ENCODE measurements at places on chromosomes 12 and 14.
A peak's percentile ranks its signal among the peaks of the same experiment; 100 is the strongest.

DNA sequence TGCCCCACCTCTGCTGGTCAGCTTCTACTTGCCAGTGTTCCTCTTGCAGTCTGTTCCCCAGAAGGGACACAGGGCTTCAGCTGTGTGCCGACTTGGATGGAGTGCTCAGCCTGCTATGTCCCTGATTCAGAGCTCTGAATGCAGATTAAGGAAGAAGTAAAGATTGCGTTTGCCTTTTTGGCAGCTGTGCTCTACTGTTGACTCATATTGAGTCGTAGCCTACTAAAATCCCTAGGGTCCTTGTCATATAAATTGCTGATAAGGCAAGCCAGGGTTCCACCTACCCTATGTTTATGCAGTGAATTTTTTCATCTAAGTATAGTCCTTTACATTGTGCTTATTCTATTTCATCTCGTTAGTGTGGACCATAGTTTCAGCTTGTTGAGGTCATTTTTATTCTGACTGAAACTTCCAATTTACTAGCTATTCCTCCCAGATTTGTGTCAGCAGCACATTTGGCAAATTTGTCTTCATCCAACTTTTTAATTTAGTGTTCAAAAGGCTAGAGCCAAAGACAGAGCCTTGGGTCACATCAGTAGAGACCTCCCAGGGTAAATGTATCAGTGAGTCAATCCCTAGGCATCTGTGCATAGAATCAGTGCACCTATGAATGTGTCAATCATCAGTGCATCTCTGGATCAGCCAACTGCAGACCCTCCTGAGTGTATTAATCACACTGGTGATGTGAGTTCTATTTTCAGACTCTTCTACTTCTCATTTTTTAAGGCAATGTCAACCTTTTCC lies 31.9 kb downstream of the CACNA1C start:
- DNase-seq, result peak; percentile 49

GRCh38 chr12:15831315-15831978 lies 42.3 kb upstream of the EPS8 start:
- DNase-seq, result no peak

GRCh38 chr12:41980390-41980789 lies 164.3 kb downstream of the GXYLT1 start:
- DNase-seq, result no peak

DNA sequence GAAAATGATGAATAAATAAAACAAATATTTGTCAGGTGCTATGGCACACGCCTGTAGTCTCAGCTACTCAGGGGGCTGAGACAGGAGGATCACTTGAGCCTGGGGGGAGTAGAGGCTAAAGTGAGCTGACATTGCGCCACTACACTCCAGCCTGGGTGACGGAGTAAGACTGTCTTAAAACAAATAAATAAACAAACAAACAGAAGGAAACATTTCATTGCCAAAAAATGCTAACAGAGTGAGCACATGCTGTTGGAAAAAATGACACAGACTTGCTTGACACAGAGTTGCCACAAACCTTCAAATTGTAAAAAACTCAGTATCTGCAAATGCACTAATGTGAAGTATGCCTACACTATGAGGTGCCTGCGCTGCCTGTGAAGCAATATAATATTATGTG lies 50.8 kb upstream of the AP4S1 start:
- DNase-seq, result no peak

DNA sequence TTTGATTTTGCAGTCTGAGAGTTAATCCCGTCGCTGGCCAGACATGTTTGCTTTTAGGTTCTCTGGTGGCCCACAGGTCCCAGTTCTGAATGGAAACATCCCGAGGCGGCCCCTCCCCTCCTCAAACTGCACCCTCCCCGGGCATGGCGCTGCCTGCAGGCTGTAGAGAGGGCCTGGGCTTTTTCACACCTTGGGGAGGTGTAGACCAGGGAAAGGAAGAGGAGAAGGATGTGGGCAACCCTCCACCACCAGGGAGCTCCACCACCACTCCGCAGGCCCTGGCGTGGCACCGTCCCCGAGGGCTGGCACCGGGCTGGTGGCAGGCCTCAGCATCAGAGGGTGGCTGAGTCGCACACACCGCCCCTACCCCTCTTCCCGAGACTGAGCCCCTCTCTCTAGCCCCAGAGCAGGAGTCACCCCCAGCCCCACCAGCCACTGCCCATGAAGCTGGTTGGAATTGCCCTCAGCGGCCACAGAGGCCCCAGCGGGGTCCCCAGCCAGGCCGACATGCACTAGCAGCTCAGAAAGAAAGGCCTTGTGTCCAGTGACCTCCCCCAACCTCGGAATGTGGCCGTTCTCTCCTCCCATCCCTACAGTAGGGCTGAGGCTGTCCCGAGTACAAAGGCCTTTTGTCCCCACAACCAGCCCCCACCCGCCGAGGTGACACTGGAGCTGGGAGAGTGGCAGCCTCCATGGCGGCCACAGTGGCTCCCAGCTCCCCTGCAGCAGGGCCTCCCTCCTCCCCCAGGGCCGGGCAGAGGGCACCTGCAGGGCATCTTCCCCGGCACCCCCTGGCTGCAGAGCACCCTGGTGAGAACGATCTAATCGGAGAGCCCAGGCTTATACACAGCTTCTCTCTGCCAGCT lies 23.5 kb upstream of the INF2 start:
- DNase-seq, result no peak

DNA sequence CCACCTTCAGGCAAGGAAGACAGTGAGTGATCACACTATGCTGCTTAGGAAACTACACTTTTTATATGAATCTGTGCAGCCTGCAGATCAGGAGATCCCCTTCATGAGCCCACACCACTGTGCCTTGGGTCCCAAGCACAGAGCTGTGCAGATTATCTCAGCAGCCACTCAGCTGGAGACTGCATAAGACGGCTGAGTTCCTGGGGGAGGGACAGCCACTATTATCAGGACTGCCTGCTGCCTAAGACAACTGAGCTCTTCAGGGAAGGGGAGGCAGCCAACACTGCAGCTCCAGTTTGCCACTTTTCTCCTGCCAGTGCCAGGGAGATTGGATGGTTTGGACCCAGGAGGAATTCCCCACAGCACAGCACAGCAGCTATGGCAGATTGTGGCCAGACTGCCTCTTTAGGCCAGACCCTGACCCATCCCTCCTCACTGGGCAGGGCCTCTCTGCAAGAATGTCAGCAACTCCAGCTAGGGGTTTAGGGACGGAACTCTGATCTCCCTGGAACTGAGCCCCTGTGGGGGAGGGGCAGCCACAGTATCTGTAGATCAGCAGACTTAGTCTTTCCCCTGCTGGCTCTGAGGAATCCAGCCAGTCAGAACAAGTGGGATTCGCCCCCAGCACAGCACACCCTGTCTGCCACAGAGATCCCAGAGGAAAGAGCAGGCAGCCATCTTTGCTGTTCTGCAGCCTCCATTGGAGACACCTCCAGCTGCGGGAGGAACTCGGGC lies 141.3 kb downstream of the KLHL28 start:
- no peak for DNase-seq

DNA sequence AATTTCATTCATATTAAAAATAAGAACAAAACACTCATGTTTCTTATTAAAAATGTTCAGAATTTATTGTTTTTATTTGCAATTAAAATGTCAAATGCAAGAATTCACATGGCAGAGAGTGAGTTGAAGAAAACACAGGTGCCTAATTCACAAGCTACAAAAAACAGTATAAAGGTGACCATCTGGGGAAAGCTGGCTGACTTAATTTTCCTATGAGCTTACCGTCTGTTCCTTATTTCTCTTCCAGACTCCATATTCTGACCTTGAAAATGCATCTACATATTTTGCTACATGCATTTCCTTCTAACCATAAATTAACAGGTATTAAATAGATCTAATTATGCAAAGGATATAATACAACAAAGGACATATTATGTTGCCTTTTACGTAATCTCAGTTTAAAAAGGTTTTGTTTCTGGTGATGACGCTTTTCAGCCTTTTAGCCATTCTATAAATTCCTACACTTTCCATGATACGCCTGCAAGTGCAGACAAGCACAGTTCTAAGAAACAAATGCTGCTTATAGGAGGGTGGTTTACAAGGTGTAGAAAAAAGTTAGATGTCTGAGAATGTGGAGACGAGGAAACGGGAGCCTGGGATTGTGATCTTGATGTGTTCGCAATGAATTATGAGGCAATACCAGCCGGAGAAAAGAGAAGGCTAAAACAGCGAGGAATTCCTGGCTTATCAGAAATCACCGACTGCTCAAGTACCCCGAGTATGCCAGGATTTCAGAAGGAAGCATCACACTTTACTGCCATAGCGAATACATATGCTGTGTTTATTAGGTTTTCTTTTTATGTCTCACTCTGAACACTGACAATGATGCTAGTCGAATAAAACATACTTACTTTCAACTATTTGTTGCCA lies 24.6 kb downstream of the LIN7A start:
- no peak for DNase-seq

DNA sequence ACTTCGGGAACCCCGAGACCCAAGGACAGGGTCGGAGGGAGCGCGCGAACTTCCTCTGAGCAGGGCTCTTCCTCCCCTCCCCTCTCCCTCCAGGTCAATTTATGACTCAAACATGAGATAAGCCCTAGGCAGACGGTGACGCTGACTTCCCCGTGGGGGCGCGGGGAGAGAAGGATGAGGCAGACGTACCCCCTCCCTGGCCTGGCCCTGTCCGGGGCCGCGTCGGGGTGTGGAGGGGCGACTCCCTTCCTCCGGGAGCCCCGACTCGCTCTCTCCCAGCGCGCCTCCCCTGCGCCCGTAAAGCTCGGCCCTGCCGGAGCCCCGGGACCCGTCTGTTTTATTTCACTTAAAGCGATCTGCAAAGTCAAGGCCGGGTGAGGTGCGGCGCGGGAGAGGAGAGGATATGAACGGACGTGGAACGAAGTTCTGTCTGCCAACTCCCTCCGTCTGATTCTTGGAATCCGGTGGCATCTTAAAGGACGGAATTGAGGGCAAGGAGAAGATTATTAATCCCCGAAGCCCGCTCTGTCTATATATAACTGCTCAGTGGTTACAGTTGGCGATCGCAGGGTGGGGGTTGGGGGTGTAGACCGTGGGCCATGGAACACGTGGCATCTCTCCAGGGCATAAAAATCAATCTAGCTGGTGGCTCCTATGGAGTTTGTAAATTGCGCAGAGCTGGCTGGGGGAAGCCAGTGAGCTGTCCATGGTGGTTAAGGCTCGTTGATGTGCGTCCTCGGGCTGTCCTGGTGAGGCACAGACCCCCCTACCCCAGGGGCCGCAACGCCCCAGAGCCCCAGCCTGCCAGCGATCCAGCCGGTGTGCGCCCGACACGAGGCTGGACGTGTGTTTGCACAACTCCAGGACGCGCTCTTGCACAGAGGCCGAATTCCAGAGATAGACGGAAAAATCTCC lies 2.9 kb upstream of the PTHLH start:
- DNase-seq, result peak; percentile 29

DNA sequence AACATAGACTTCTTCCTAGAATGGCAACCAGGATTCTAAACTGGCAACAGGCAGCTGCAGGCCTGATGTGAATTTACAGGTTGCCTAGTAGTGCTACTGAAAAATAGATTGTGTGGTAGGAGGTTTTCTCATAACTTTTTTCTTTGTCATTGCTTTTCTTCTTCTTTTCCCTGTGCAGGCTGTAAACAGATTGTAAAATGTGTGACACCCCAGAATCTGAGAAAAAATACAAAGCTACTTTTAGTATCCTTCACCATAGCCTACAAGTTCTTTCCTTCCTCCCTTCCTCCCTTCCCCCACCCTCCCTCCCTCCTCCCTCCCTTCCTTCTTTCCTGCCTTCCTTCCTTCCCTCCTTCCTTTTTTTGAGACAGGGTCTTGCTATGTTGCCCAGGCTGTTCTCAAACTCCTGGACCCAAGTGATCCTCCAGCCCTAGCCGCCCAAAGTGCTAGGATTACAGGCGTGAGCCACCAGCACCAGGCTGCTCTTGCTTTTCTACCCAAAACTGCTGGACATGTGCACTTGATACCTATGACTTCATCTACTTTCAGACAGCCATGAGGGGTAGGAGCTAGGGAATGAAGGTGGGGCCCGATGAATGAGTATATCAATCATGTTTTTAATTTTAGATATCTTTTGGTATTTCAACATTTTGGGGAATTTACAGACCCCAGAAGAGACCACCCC lies 114.2 kb upstream of the EEA1 start:
- DNase-seq, result no peak

DNA sequence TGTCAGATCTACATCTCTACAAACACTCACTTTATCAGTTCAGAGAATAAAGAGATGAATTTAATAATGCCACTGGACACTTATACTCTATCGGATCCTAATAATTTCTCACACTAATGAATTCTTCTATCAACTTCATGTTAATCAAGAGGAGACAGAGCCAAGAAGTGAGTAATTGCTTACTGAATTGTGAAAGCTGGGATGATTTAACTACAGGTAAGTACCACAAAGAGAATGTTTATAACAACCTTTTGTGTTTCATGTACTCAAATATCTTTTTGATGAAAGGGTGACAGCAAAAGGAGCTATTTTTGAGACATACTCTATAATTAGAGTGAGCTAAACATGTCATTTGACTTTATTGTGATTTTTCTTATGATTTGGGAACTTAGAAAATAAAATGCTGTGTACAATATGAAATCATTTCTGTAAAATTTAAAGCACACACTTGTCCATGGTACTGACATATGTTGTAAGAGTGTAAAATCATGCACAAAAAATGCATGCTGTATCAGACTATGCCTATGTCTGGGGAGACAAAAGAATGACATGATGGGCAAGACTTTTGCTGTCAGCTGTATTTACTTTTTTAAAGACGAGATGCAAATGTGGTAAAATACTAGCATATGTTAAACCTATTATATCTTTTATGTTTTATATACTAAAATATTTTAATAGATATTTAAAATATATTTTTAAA lies 361.2 kb downstream of the CCER1 start:
- no peak for DNase-seq

DNA sequence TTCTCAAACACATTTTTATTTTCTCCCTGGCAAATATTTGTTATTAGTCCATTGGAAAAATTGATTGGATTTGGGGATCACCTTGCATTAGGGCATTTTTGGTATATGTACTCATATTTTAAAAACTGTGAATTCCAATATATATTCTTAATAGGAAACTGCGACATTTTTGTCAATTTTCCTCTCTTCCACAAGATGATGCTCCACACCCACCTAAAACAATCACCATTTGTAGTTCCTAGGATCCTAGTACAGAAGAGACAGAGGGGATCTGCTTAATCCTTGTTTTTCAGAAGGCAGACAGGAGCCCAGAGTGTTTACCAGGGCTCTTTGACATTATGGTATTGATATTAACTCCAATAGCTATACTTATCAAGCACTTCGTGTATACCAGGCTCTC lies 22.8 kb upstream of the OASL start:
- peak; percentile 59 for DNase-seq
